HuH-7.5 (cell line): ENCODE measurements at places on chromosomes 6 and 20.

GRCh38 chr20:21534886-21535285 is 21.0 kb upstream of the NKX2-2 start:
- no peak for DNase-seq

DNA sequence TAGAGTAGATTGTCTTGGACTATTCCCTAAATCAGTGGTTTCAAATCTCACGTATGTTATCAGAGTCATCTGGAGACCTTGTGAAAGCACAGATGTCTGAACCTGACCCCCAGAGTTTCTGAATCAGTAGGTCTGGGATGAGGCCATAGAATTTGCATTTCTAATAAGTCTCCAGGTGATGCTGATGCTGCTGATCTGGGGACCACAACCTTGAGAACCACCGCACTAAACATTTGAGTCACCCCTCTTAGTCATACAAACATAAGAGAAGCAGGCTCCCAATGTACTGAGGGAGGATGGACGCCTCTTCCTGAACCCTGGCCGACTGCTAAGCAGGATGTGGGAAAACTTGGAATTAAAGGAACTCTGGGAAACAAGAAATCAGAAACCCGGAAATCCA is 187.8 kb upstream of the PRDM1 start:
- no peak for DNase-seq

- no peak for DNase-seq
Measured at GRCh38 chr20:32067234-32067821, 15.3 kb downstream of the HCK start.

- no peak for DNase-seq
Measured at GRCh38 chr6:169862892-169863525, 111.6 kb downstream of the ERMARD start.

DNA sequence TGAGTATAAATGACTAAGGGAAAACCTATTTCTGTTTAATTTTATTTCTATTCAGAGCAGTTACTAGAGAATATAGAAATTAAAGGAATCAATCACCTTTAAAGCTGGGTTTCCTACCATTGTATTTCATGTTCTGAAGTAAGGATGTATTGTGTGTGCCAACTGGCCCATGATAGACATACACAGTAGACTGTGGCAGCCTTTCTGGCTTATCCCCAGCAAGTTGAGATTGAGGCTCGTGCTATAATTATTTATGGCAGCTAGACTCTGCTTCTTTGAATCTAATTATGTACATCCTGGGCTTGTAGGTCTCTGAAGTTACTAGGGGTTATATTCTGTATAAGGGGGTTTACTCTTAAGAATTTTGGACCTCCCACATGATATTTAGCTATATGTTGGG is 44.4 kb downstream of the ZNF292 start:
- DNase-seq, result no peak

GRCh38 chr6:133555685-133556084 is 314.5 kb downstream of the EYA4 start:
- DNase-seq, result no peak

DNA sequence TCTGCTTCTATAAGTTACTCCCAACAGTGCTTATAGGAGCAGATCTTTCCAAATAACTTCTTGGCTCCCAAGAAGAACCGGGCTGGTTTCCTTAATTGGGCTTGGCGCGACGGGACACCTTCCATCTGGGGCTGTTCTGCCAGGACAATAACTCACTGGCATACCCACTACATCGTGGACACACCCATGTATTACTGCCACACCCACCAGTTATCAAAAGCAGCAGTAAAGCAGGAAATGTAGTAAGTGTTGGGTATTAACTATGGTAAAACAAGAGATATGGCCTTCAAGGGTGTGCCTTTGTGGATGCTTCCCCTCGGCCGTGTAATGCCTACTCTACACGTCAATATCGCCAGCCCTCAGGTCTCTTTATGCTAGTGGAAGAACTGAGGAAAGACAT is 24.7 kb downstream of the CNKSR3 start:
- no peak for DNase-seq

DNA sequence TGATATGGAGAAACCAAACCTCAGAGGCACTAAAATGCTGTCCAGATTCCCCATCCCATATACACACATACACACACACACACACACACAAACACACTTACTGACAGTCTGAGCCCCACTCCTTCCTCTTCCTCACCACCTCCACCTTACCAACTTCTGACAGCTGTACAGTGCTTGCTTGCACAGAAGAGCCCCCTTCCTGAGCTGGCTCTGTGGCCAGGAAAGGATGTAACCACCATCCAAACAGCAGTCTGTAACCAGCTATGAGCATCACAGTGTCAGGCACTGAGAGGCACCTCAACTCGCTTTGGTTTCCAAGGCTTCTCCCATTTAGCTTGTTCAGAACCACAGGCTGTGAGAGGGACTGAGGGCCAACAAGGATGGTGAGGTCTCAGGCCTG is 5.9 kb upstream of the C6orf136 start:
- DNase-seq, result no peak

GRCh38 chr20:44142413-44142812 is 44.6 kb downstream of the JPH2 start:
- DNase-seq, result no peak

- DNase-seq, result no peak
Measured at GRCh38 chr6:25022140-25022553, 86.4 kb upstream of the RIPOR2 start.

- DNase-seq, result no peak
Measured at GRCh38 chr6:140915551-140915950, 1217.2 kb upstream of the GJE1 start.

- no peak for DNase-seq
Measured at GRCh38 chr6:30861257-30862048, 22.9 kb upstream of the DDR1 start.
